ENCODE measurements at places on chromosomes 2 and 18.
A peak's percentile ranks its signal among the peaks of the same experiment; 100 is the strongest.

DNA sequence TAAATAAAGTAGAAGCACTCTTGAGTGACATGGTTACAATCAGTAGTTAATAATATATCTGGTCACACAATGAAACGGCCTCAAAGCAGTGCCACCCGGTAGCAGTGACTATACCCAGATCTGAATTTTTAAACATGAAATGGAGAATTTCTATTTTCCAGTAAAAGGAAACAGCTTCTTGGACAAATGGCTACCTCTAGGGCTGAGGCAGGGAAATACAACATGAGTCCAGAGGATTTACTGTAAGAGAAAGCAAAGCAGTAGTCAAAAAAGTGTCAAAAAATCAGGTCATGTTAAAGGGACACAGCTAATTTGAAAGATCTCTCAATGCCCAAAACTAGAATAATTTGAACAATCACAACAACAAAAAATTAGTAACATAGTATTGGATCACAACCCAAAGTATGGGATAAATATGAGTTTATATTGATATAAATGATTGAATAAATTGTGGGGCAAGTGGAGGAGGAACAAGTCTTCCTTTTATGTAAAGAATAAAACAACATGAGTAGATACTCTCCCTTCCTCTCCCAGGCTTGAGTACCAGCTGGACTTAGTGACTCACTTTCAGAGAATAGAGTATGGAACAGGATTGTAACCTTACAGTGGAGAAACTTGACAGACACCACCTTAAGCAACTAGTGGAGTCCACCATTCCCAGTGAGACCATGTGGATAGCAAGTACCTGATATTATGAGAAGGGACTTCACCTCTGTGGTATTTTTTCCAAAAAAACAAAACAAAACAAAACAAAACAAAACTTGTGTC is 180.8 kb downstream of the MBD2 start:
- DNase-seq, result no peak

GRCh38 chr2:239239607-239240413 is 161.0 kb downstream of the HDAC4 start:
- peak; percentile 84 for DNase-seq

DNA sequence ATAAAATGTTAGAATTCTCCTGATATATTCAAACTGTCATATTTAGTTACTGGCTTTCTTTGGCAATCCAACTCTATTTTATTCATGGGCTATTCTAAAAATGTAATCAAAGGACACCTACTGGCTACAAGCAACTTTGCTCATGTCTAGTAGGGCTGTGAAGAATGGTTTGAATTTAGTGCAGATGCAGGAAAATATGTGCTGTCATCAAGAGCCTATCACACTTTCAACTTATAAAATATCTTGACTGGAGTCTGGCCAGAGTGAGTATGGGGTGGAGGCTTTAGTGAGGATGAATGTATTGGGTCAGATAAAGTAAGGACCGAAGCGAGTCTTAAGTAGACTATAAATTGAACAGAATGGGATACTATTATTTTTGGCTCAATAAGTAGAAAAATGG is 343.4 kb upstream of the SPRED2 start:
- no peak for DNase-seq

DNA sequence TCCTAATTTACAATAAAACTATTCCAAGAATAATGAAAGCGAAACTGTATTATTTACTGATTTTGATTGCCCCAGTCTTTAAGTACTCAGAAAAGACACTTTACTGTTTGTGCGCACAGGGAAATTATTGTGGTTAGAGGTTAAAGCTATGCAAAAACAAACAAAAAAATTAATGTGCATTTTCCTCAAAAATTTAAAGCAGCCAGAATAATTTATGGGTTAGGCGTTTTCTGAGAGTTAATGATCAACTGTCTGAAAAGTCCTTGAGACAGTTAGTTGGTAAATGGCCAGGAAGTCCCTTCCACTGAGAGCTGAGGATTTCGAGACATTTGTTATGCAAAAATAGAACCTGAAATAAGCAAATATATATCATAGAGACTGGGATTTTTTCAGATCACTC is 143.3 kb downstream of the IRS1 start:
- DNase-seq, result no peak

DNA sequence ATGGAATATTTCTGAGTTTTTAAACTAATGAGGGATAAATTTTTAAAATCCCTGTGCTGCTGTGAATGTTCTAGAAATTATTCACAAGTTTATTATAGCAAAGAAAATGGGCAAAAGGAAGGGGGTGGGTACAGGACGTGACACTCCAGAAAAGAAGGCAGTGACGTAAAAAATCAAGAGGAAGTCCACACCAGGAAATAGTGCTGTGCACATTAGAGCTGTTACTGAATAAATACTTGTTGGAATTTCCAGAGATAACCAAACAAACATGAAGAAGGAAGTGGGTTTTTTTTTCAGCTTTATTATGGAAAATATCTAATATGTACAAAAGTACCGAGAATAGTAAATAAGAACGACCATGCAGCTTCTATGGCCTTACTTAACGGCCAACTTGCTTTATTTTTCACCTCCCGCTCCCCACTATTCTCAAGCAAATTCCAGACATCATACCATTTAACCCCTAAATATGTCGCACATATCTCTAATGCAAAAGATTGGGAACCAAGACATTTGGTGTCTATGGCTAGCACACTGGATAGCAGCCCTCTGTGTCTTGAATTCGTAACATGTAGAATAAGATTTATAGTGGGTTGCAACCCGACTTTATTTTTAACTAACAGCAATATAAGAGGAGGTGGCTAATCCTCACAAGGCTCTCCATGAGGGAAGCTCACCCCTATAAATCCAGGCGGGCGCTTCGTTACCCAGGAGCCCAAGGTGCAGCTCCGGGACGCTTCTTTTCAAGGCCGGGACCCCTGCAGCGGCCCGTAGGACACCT is 580 bp upstream of the NDUFV2 start:
- DNase-seq, result no peak

- DNase-seq, result no peak
Observed at GRCh38 chr2:135471106-135471505, 59.9 kb downstream of the ZRANB3 start.

DNA sequence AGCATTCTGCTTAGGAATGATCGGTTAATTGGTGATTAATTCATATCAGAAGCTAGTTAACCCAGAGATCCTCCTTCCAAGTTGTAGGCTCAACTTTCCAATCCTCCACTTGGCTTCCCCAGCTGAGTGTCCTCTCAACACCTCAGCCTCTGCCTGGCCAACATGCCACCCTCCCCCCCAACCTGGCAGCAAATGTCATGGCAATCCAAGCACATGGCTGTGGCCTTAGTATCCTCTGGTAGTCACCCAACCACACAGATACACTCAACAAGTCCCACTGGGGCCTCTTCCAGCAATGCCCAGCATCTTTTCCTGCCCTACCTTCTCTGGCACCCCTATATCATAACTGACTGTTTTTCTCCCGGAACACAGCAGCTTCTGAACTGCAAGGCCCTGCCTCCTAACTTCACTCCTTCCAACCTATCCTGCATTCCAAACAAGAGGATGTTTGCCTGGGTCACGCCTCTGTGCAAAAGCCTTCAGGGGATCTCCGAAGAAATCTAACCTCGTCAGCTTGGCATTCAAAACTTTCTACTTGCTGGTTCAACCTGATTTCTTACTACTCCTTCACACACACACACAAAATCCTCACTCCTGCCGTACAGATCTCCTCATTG is 195.0 kb downstream of the CYP26B1 start:
- no peak for DNase-seq

DNA sequence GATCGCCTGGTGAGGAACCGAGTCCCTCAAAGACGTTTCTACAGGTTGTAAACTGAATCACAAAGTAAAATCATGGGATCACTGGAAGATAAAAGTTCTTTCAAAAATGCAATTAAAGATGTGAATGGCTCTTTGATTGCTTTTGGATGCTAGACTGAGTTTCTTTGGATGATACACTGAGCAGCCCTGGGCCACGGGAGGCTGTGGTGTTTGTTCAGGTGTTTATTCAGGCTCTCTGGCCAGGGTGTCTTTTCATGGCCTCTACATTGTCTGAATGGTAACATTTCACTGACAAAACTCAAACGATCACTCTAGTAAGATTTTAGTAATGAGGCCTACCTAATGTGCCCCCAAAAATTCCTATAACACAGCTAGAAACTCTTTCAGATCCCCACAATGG is 48.4 kb upstream of the SPATS2L start:
- no peak for DNase-seq

DNA sequence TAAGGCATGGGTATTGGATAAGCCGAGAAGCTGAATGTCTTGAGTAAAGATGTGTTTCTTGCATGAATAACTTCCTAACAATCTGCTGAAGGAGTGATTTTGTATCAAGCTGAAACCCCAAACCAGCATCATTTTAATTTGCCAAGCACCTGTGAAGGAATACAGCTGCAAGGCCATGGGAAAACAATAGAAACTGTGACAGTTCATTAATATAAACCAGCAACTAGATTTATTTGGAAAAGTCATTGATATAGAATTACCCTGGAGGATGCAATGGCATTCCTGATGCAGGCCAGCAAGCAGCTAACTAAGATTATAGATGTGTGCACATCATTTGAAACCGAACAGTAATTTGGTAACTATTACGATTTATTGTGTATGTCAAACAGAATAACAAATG is 155.7 kb upstream of the TCF4 start:
- DNase-seq, result no peak

DNA sequence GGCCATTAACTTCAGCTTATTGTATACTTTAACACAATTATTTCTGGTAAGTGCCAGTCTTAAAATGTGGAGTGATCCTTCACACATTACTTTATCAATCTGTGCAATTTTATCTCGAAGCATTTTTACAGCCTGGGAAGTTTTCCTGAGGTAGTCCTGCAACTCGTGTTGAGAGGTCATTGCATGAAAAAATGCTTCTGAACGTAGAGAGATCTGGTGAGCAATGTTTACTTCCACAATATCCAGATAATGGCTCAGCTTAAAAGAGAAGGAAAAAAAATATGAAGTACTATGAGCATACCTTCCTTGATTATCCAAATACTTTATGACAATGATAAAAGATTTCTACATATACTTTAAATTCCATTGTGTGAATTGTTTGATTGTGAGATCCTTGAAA is 57.0 kb downstream of the VPS54 start:
- DNase-seq, result no peak

GRCh38 chr2:234628953-234629352 is 132.1 kb upstream of the ARL4C start:
- no peak for DNase-seq

- no peak for DNase-seq
Observed at GRCh38 chr2:19804639-19805260, 97.0 kb downstream of the TTC32 start.

DNA sequence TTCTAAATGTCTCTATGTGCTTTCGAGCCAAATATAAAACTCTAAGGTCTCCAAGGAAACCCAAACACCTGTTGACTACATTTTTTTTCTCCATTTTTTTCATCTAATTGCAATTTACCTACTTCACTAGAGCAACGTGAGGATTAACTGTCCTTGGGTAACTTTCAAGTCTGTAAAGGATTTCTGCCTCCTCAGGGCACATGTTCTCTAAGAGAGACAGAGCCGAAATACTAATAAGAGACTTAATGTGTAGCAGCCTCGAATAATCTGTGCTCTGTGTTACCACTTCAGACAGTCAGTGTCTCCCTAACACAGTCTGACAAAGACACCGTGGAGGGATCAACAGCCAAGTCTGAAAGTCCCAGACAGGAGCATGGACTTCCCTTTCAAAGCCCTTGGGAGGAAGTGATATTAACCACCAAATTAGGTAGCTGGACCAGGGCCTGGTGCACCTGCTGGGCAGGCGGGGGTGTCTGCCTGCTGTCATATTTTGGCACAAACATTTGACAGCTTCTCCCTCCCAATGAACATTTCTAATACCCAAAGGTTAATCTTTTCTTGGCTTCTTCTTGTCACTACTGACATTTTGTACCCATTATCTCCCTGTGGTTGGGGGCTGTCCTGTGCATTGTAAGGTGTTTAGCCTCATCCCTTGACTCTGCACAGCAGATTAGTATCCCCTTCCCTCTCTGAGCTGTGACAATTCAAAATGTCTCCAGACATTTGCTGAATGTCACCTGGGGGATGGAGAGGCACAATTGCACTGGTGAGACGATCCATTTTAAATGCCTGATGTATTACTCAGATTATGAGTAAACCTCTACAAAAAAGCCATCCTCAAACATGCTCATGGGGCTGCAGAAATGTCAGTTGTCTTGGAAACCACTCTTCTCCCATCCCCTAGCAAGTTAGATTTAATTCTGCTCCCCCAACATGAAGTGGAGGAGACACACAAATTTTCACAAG is 45.7 kb upstream of the LYPD1 start:
- DNase-seq, result no peak

All from BE2C (cell line).